CD8-positive, alpha-beta memory T cell (primary cell): ENCODE measurements at places on chromosomes 1 and 21. TPM values are rescaled to one million over a fixed set of nuclear protein-coding genes. Genes with fewer than 3 reads are reported as not detected.

Gene SPRR1B
- not detected for total RNA-seq

GRCh38 chr1:10292188-10292587 is 81.8 kb downstream of the KIF1B start:
- no peak overlapping the region for H3K4me3 ChIP-seq
- no peaks in the 10 kb centered on the region for H3K4me1 ChIP-seq
- no peak for DNase-seq
- H3K27ac ChIP-seq, result no peak overlapping the region
- peaks cover 6% of the 10 kb centered on the region for H3K36me3 ChIP-seq

GRCh38 chr1:166036092-166036491 is 130.7 kb downstream of the FAM78B start:
- H3K27me3 ChIP-seq, result no peaks in the 10 kb centered on the region
- no peaks in the 10 kb centered on the region for H3K4me1 ChIP-seq
- H3K36me3 ChIP-seq, result no peaks in the 10 kb centered on the region
- DNase-seq, result no peak
- no peak overlapping the region for H3K27ac ChIP-seq

DNA sequence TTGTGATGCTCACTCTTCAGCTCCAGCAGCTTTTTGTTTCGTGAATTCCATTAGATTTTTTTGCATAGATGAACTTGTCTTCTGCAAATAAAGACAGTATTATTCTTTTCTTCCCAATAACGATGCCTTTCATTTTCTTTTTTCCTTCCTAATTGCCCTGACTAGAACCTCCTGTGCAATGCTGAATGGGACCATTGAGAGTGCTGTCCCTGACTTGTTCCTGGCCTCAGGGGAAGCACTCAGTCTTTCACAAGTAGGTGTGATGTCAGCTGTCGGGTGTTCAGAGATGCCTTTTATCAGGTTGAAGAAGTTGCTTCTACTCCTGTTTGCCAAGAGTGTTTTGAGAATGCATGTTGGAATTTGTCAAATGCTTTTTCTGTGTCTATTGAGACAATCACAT is 64.3 kb upstream of the ADARB1 start:
- H3K4me1 ChIP-seq, result no peaks in the 10 kb centered on the region
- no peak overlapping the region for H3K4me3 ChIP-seq
- H3K27me3 ChIP-seq, result no peaks in the 10 kb centered on the region

DNA sequence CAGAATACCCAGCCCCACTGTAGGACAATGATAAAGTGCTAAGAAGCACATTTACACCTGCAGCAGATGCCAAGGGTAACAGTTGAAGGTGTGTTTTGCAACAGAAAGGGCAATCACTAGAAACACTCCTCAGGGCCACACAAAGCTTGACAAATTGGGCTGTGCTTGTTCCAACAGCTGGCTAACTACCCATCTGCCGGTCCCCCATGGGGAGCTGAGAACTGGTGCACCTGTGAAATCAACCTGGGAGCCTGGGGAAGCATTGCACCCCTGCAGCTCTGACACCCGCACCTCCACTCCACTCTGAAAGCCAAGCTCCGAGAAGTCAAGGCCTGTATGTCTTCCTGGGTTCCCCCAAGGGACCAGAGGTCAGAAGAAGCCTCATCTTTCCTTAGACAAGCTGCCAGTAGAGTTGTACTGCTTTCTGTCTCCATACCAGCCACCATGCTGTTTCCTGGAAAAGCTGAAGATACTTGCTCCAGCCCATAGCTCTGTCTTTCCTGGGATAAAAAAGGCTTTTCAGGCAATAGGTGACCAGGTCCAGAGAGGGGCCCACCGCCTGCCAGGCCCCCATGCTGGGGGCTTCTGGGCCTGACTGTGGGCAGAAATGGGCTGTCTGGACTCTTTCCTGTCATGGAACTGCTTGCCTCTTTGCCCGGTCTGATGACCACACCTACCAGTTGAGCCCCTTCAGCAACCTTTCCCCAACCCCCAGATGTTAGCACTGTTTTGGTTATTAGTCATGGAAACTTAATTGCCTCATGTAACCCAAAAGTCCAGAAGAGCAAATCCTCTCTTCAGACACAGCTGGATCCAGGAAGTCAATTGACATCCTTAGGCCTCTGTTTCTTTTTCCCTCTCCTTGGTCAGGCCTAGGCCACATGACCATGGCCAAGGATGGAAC is 93.6 kb downstream of the KIF14 start:
- DNase-seq, result no peak
- H3K27me3 ChIP-seq, result no peaks in the 10 kb centered on the region
- no peak overlapping the region for H3K27ac ChIP-seq
- no peak overlapping the region for H3K4me3 ChIP-seq
- H3K36me3 ChIP-seq, result no peaks in the 10 kb centered on the region

Gene OR2T27
- not detected for total RNA-seq

DNA sequence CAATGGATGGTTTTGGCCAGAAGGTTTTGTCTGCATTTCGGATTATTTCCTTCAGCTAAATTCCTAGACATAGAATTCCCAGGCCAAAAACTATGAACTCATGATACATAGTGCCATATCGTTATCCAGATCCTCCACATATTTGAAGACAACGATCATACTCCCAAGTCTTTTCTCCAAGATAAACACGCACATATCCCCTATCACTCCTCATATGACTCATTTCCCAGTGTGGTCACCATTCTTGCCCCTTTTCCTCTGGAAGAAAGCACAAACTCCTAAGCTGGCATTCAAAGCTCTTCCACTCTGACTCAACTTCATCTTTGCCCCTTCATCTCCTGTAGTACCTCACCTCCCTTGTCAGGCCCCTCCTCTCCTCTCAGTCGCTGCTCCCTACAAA is 277.6 kb downstream of the PLPP3 start:
- DNase-seq, result no peak
- no peak overlapping the region for H3K27ac ChIP-seq
- no peaks in the 10 kb centered on the region for H3K36me3 ChIP-seq
- H3K27me3 ChIP-seq, result no peaks in the 10 kb centered on the region

- peak overlapping the region; percentile 83 for H3K27ac ChIP-seq
- peaks cover 19% of the 10 kb centered on the region for H3K4me1 ChIP-seq
- H3K27me3 ChIP-seq, result no peaks in the 10 kb centered on the region
- no peak for DNase-seq
These were observed 106.9 kb downstream of the LTN1 start for GRCh38 chr21:28885853-28886177.

DNA sequence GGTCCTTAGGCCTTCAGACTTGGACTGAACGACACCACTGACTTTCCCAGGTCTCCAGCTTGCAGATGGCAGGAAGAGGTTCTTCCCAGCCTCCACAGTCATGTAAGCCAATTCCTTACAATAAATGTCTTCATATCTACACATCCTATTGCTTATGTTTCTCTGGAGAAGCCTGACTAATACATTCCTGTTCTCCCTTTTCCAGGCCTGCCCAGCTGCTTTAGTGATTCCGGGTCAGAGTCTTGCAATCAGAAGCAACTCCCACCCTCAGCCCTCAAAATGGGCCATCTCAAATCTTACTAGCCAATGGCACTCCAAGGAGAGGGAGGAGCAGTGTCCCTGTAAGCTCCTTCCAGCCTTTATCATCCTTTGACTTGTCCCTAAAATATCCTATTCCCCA is 16.4 kb upstream of the CPT2 start:
- H3K27ac ChIP-seq, result no peak overlapping the region
- no peak overlapping the region for H3K4me3 ChIP-seq
- no peak for DNase-seq
- peaks cover 9% of the 10 kb centered on the region for H3K27me3 ChIP-seq

- no peak for DNase-seq
- H3K27ac ChIP-seq, result no peak overlapping the region
- H3K36me3 ChIP-seq, result no peaks in the 10 kb centered on the region
- H3K4me1 ChIP-seq, result no peaks in the 10 kb centered on the region
These were observed 94.7 kb upstream of the WNT4 start for GRCh38 chr1:22237433-22238093.

Gene SLC19A1
- 66.8 TPM for total RNA-seq

GRCh38 chr1:246989901-246990300 is 18.0 kb downstream of the ZNF695 start:
- H3K27me3 ChIP-seq, result no peaks in the 10 kb centered on the region
- H3K27ac ChIP-seq, result no peak overlapping the region
- no peaks in the 10 kb centered on the region for H3K4me1 ChIP-seq

Gene STUM
- total RNA-seq, result not detected

DNA sequence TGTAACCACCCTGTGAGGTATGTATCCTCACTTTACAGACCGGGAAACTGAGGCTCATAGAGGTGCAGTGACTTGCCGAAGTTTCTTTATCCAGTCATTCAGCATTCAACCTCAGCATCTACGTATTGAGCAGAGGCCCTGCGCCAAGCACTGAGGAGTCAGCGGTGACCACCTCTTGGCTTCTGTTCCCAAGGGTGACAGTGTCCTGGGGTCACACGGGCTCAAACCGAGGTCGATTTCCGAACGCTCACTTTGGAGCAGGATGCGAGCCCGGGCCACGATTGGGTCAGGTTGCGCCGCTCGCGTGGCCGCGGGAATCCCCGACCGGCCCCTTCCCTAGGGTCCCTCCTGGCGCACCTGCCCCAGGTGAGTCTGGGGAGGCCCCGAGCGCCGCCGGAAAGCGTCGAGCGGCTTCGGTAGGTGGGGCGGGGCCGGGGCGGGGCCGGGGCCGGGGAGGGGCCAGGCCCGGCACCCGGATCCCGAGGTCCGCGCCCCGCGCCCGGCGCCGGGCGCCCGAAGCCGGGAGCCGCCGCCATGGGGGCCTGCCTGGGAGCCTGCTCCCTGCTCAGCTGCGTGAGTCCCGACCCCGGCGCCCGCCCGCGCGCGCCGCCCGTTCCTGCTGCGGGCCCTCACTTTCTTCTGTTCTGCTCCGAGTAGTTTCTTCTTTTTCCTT is at the start of gene SERINC2:
SERINC2 (plus strand) TSS at position 482 of the 673 bp plus-strand sequence; CDS start at position 535, 53 bp downstream.
- H3K36me3 ChIP-seq, result no peaks in the 10 kb centered on the region
- peaks cover 5% of the 10 kb centered on the region for H3K4me1 ChIP-seq

Gene LRRC3
- 0.80 TPM for total RNA-seq
